IPS DF 6.9 (cell line): ENCODE measurements at places on chromosomes 16 and 17.

DNA sequence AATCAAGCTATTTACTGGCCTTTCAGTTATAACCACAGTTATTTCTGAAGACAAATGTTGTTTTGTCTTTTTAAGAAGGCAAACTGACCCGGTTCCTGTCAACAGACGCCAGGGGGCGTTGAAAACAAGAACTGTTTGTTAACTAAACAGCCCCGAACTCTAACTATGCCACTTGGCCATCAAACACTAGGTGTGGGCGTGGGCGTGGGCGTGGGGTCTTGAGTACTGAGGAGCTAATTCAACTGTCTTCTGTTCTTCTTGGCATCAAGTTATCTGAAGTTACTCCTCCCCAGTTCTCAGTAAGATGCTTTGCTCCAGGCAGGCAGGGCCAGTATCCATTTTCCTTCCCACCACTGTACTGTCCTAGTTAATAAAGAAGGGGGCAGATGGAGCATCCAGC is 63.3 kb upstream of the MTMR4 start:
- no peak for DNase-seq

- DNase-seq: no peak
These were observed 7.8 kb downstream of the CPNE7 start for GRCh38 chr16:89583197-89583894.

DNA sequence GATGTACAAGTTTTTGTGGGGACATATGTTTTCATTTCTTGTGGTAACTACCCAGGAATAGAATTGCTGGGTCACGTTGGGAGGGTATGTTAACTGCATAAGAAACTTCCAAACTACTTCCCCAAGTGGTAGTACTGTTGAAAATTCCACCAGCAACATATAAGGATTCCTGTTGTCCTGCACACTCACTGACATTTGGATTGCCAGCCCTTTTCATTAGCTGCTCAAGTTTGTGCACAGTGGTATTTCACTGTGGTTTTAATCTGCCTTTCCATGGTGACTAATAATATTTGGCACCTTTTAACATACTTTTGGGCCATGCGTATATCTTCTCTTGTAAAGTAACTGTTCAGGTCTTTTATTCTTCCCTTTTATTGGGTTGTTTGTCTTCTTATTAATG is 103.3 kb downstream of the GNAO1 start:
- no peak for DNase-seq

DNA sequence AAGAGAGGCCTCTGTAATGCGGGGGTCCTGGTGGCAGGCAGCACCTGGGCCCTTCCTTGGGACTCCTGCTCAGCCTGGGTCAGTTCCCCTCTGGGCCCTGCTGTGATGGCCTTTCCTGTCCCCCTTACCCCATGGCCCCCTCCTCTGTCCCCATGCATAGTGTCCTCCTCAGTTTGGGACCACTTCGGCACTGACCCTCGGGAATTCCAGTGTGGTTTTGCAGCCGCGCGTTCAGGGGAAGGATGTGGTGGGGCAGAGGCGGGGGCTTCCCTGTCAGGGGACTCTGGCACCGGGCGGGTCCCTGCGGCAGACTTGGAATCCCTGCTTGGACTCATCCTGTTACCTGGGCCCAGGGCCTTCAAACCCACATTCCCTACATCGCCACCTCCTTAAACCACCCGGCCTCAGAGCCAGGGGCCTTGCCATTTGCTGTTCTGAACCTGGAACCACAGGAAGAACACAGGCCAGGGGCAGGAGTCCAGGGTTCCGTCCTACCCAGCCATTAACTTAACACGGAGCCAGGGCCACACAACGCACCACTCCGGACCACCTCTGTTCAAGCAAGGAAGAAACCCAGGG is 31.4 kb upstream of the EIF1 start:
- DNase-seq: no peak

DNA sequence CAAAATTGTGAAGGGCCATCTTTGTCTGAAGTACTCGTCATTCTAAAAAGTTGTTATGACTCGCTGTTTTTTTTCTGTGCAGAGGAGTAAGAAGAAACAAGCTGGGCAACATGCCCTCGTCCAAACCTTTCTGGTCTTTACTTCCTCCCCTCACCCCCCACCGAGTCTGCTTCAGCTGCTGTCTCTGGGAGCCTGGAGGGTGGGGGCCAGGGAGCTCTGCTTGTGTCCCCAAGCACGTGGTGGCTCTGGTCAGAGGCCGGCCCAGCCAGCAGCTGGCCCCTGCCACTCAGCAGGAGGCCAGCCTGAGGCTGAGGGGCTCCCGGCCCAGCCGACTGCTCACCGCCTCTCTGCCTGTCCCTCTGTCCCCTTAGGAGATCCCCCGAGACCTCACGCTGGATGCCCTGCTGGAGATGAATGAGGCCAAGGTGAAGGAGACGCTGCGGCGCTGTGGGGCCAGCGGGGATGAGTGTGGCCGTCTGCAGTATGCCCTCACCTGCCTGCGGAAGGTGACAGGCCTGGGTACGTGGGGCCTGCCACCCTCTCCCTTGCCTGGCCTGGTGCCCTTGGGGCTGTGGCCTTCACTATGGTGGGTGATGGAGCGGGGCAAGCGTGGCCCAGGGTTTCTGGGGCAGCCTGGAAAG is 53.7 kb upstream of the LGALS9 start:
- no peak for DNase-seq

- no peak for DNase-seq
These were observed 44.8 kb downstream of the PARN start for GRCh38 chr16:14585287-14585686.

GRCh38 chr16:54112451-54113206 is 174.0 kb downstream of the IRX3 start:
- no peak for DNase-seq

GRCh38 chr17:27612160-27612770 is 18.7 kb upstream of the LGALS9 start:
- no peak for DNase-seq

- DNase-seq: no peak
These were observed 33.7 kb downstream of the GINS3 start for GRCh38 chr16:58425756-58426494.

GRCh38 chr16:58577141-58577540 is 52.5 kb downstream of the CNOT1 start:
- no peak for DNase-seq

GRCh38 chr17:7241783-7242716 is at the start of gene GABARAP:
Gene GABARAP (minus strand): TSS chr17:7242449. CDS start chr17:7242330, 119 bp downstream.
- no peak for DNase-seq

DNA sequence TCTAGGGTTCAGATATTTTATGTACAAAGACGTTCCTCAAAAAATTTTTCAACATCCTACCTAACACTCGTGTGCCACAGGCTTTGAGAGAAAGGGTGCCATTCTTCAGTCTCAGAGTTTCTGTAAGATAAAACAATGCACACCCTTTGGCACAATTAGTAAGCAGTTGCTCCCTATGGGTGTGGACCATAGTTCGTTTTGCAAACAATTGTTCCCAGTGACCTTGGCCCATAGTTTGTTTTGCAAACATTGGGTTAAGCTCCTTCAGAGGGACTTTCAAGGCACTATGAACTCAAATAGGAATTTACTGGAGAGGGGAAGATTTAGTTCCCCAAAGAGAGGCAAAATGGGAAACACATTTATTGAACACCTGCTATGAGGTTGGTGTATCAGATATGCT is 220.3 kb upstream of the CA10 start:
- no peak for DNase-seq

DNA sequence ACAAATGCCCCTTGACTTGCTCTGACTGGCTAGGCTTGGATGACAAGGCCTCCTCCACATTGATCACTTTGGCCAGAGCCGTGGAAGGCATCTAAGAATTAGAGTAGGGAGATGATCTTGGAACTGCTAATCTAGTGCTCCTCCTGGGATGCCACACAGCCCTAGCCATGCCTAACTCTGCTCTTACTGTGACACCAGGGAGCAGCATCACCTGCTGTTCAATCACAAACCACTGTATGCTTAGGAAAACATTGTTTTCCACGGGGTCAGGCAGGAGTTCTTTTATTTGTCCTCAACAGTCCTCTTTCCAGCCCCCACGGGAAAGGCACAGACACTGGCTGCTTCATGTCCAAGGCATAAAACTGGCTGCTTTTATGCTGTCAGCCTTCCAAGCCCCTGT is 46.3 kb downstream of the C16orf78 start:
- no peak for DNase-seq

DNA sequence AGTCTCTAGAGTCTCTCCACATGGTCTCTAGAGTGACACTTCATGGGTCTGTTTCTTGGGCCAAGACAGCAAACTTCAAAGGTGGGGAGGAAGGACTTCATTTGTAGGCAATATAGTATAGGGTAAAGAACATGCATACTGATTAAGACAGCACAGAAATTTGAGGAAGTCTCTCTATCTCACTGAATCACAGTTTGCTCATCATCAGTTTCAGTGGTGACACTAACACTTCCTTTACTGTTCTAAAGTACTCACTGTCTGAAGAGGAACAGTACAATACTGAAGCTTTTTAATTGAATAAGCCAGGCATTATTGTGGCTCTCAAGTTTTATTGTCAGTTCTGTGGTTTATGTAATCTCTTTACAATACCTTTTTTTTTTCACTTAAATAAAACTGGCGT is 656.4 kb upstream of the CDH8 start:
- DNase-seq: no peak

DNA sequence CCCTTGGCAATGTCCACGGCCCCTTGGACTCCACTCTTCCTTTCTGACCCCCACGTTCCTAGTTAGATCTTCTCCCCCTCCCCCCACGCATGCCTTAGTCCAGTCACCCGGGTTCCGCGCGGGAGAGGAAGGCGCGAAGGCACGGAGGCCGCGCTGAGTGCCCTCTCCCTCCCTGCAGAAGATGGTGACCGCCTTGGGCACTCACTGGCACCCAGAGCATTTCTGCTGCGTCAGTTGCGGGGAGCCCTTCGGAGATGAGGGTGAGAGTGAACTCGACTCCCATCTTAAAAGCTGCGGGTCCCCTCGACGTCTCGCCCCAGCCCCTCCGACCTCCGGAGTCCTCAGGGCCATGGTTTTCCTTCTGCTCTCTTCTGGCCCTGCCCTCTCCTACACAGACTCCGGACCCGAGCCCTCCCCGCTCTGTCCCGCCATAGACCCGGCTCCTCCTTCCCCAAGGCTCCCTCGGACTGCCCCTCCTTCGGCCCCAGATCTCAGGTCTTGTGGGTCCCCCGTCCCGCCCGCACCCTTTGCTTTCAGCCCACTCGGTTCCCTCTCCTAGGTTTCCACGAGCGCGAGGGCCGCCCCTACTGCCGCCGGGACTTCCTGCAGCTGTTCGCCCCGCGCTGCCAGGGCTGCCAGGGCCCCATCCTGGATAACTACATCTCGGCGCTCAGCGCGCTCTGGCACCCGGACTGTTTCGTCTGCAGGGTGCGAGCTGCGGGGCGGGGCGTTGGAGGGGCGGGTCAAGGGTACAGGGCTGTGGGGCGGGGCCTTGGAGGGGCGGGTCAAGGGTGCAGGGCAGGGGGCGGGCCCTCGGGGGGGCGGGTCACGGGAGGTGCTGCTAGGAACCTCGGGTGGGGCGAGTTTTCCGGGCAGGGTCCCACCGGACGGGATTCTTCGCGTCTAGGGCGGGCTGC is 4.6 kb downstream of the TGFB1I1 start:
- DNase-seq: no peak

GRCh38 chr17:72665852-72666851 is 426.3 kb downstream of the SLC39A11 start:
- DNase-seq: no peak

- DNase-seq: no peak
These were observed 11.8 kb downstream of the CYB5B start for GRCh38 chr16:69435977-69436820.

- no peak for DNase-seq
These were observed 9.3 kb downstream of the HDAC5 start for GRCh38 chr17:44113868-44114840.

DNA sequence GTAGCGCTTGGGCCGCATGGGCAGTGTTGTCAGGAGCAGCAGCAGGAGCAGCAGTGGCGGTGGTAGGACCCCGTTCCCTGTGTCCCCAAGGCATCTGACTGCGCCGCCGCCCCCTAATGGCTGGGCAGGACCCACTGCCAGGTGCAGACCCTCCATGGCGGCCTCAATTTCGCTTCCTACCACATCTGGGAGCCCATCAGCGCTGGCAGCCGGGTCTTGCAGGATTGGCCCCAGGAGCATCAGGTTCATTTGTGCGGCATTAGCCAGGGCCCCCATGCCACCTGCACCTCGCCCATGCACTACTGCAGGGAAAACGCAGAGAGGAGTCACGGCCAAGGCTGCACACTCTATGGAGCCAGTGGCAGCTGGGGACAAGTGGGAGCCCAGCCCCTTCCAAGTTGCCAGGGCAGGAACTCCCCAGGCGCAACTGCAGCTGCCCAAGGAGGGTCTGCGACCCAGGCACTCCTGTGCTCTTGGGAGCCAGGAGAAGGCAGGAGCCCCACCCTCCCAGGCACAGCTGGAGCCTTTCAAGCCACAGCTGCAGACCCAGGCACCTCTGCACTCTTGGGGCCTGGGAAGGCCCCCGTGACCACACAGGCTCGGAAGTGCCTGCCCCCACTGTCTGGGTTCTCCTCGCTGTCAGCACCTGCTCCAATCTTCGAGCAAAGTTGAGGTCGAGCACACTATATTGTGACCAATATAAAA is 594.2 kb downstream of the KCNJ18 start:
- no peak for DNase-seq

DNA sequence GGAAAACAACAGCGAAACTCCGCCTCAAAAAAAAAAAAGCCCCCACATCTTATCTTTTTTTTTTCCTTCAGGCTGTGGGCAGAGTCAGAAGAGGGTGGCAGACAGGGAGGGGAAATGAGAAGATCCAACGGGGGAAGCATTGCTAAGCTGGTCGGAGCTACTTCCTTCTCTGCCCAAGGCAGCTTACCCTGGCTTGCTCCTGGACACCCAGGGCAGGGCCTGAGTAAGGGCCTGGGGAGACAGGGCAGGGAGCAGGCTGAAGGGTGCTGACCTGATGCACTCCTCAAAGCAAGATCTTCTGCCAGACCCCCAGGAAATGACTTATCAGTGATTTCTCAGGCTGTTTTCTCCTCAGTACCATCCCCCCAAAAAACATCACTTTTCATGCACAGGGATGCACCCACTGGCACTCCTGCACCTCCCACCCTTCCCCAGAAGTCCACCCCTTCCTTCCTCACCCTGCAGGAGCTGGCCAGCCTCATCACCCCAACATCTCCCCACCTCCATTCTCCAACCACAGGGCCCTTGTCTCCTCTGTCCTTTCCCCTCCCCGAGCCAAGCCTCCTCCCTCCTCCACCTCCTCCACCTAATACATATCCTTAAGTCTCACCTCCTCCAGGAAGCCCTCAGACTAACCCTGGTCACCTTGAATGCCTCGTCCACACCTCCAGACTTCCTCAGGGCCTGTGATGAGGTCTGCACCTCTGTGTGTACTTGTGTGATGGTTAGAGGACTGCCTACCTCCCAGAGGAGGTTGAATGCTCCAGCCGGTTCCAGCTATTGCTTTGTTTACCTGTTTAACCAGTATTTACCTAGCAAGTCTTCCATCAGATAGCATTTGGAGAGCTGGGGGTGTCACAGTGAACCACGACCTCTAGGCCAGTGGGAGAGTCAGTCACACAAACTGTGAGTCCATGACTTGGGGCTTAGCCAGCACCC is 1.2 kb upstream of the HBA1 start:
- DNase-seq: no peak
